ENCODE measurements at places on chromosomes 4 and X. TPM values are rescaled to one million over a fixed set of nuclear protein-coding genes. Genes with fewer than 3 reads are reported as not detected.
A peak's percentile ranks its signal among the peaks of the same experiment; 100 is the strongest.

Gene ZCCHC18
- total RNA-seq, result 0.07 TPM

Gene DUSP21
- total RNA-seq, result not detected

Gene ZNF595
- 13.0 TPM for total RNA-seq

Gene TXK
- total RNA-seq, result not detected

Gene CT45A1
- total RNA-seq, result not detected

Gene HERC3
- total RNA-seq, result 17.7 TPM

Gene NLRP2B
- total RNA-seq, result not detected

Gene ADH1B
- 98.5 TPM for total RNA-seq

DNA sequence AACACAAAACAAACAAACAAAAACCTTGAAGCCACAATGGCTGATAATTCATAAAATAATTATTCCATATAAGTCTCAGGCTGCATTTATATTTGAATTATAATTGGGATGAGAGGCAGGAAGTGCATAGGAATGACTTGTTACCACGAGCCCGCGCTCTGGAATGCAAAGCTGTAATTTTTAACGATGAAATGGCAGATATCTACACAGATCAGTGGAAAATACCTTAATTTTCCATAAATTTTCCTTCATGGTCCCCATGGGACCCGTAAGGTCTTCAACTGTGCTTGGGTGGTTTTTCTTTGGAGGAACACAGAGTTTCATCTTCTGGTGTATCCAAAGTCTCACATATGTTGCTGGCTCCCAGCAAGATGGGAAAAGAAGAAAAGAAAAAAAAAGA lies 226.8 kb downstream of the SHOX start:
- H3K36me3 ChIP-seq, result no peaks in the 10 kb centered on the region
- H3K27ac ChIP-seq, result no peak overlapping the region
- no peak for DNase-seq
- H3K27me3 ChIP-seq, result no peaks in the 10 kb centered on the region

DNA sequence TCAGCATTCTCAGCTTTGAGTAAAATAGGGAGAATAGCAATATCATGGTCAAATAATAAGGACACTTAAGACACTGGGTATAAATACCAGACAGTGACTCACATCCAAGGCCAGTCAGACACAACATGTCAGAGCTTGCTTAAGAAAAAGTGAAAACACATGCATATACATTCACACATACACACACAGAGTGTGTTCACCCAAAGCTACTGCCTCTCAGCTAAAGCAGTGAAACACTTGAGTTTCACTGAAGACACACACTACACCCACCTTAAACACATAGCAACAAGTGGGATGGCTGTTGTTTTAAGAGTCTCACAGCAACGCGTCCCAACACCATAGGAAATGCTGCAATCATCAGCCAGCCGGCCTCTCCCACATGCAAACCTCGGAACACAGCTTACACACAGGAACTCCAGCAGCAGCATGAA lies 14.4 kb downstream of the SHROOM4 start:
- H3K4me3 ChIP-seq, result no peak overlapping the region
- H3K36me3 ChIP-seq, result no peaks in the 10 kb centered on the region
- H3K27me3 ChIP-seq, result no peaks in the 10 kb centered on the region
- H3K4me1 ChIP-seq, result no peaks in the 10 kb centered on the region

DNA sequence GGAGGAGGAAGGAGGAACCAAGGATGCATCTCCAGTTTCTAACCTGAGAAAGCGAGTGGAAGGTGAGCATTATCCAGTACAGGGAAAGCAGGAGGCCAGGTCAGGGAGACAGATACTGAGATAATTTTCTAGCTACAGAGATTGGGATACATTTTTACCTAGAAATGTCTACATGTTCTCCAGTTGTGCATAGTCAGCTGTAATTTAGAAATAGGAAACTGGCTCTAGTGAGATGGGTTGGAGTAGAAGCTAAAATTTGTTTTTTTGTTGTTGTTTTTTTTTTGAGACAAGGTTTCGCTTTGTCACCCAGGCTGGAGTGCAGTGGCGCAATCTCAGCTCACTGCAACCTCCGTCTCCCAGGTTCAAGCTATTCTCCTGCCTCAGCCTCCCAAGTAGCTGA lies 71.3 kb downstream of the FNIP2 start:
- peaks cover 18% of the 10 kb centered on the region for H3K4me1 ChIP-seq
- no peaks in the 10 kb centered on the region for H3K27me3 ChIP-seq
- peak overlapping the region; percentile 6 for H3K27ac ChIP-seq
- H3K4me3 ChIP-seq, result no peak overlapping the region

DNA sequence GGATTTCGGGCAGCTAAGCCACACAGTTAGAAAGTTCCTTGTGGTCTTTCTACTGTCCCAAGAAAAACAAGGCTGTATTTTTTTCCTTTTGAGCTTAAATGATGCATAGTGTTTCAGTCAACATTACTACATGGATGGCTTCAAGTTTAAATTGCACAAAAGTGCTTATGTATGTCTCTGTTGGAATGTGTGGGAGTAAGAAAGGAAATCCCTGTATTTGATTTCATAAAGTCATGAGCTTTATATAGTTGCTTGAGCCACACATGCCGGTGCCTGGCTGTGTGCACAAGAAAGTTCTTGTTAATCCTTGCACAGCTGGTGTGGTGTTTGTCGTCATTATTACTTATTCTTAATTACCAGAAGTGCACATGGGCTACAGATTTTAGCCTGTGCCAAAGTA lies 262.2 kb downstream of the ARHGAP10 start:
- H3K27ac ChIP-seq, result peak overlapping the region; percentile 71
- peak overlapping the region; percentile 1 for H3K4me3 ChIP-seq
- no peaks in the 10 kb centered on the region for H3K36me3 ChIP-seq
- peaks cover 32% of the 10 kb centered on the region for H3K4me1 ChIP-seq

DNA sequence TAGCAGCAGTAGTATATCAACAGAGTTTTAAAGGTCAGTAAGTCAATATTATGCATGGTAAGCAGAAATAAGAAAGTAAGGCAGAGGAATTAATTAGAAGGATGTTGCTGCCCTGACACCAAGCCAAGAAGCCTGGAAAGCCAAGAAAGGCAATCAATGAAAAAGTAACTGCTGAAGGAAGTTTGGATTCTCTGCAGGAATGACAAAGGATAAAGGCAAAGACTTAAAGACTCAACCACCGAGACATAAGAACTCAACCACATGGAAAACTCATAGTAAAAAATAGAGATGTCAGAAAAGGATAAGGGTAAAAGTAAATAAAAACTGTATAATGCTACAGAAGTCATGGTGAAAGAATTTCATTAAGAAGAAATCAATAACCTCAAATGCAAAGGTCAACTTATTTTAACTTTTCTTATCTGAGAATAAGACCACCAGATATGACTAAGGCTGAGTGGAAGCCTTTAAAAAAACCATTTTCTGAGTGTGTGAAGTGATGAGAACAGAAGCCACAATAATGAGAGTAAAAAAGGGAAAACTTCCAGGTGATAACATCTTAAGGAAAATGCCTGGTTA lies 55.2 kb downstream of the NEK1 start:
- H3K36me3 ChIP-seq, result peaks cover 4% of the 10 kb centered on the region
- H3K27me3 ChIP-seq, result no peaks in the 10 kb centered on the region
- DNase-seq, result no peak
- H3K27ac ChIP-seq, result no peak overlapping the region
- no peaks in the 10 kb centered on the region for H3K4me1 ChIP-seq

GRCh38 chr4:74970577-74970976 lies 37.7 kb downstream of the PARM1 start:
- H3K4me3 ChIP-seq, result no peak overlapping the region
- no peaks in the 10 kb centered on the region for H3K27me3 ChIP-seq
- H3K4me1 ChIP-seq, result peaks cover 31% of the 10 kb centered on the region
- DNase-seq, result no peak
- H3K36me3 ChIP-seq, result no peaks in the 10 kb centered on the region

- no peaks in the 10 kb centered on the region for H3K4me1 ChIP-seq
Observed at GRCh38 chr4:111499706-111500105, 645.5 kb upstream of the FAM241A start.

- peak; percentile 59 for DNase-seq
- peak overlapping the region; percentile 51 for H3K4me3 ChIP-seq
- H3K27me3 ChIP-seq, result no peaks in the 10 kb centered on the region
- H3K36me3 ChIP-seq, result no peaks in the 10 kb centered on the region
Observed at GRCh38 chr4:151227731-151228130, 49.2 kb upstream of the PRSS48 start.
